ENCODE measurements at places on chromosomes 3 and 15.

DNA sequence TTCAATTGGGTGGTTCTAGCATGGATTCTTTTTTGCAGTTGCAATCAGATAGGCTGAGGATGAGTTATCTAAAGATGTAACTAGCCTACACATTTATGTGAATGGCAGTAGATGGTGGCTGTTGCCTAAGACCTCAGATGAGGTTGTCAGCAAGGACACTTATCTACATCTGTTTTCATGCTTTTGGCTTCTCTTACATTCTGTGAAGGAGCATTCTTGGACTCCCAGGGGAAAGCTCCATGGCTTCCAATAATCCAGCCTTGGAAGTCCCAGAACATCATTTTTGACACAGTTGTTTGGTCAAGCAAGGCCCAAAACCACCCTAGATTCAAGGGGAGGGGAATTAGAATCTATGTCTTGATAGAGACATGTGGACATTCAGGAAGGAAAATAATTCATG, 332.2 kb upstream of the RBMS3 start:
- DNase-seq: no peak

GRCh38 chr15:66186049-66186825, 67.3 kb downstream of the MEGF11 start:
- DNase-seq: no peak

DNA sequence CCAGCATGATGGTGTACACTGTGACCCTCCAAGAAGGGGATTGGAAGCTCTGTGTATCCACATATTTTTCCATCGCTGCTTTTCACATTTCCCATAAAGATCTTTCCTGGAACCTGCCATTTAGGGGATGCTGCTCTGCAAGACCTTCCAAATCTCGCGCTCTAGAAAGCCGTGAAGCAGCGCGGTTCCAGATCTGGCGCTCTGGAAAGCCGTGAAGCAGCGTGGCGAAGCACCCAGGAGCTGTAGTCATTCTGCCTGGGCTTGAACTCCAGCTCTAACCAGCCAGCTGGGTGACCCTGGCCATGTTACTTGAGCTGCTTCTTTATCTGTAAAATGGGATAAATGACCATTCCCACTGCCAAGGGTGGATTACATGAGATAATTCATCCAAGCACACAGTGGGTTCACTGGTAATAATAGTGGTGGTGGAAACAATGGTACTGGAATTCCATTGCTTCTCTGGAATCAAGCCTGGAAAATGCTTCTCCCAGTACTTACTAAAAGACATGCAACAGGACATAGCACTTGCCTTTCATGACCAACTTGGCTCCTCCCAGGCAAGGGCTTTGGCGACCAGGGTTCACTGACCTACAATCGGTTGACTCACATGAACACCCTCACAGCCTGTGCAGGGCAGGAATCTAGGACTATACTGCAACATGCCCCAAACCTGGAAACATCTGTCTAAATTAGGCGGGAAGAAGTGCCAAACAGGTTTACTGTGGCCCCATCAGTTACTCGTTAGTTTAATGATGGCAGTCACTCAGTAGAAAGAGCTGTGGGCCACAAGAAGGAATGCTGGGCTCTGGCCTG, 70.7 kb downstream of the XXYLT1 start:
- DNase-seq: no peak

DNA sequence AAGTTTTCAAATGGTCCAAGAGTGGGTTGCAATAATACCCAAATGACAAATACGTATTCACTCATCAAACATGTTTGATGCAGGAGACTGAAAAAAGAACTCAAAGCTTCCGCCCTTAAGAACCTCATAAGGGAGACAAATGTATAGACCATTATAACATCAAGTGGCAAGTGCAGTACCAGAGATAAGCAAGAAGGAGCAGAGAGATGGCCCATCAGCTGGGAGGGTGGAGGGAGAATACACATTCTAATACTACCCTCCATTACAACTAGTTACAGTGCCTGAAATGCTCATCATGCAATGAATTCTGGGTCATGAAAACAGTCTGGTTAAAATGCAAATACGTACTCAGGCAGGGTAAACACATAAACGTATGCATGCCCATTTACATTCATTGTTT, 304.0 kb downstream of the SHQ1 start:
- no peak for DNase-seq

- DNase-seq: no peak
Measured at GRCh38 chr3:34035775-34036174, 237.3 kb downstream of the PDCD6IP start.

GRCh38 chr3:172272698-172273097, 175.6 kb downstream of the GHSR start:
- no peak for DNase-seq

DNA sequence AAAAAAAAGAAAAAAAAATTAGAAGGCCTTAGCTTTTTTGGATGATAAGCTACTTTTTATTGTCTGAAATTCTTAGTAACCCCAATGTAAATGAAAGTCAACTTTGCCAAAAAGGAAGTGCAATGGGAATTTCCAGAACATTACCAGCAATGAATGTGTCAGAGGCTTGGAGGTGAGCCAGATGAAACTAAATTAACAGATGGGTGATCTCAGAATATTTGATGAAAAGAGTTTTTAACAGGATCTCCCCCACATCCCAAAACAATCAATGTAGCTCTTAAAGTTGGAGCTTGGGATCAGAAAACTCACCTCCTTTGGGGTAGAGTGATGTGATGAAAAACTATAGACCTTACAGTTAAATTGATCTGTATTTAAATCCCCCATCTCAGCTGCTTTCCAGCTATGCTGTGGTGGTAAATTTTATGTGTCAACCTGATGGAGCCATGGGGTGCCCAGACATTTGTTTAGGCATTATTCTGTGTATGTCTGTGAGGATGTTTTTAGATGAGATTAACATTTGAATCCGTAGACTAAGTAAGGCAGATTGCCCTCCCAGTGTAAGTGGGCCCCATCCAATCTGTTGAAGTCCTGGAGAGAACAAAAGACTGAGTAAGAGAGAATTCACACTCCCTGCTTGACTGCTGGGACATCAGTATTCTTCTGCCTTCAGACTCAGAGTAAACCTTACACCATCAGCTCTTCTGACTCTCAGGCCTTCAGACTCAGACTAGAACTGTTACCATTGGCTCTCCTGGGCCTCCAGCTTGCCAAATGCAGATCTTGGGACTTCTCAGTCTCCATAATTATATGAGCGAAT, 84.3 kb upstream of the TNFSF10 start:
- DNase-seq: no peak

DNA sequence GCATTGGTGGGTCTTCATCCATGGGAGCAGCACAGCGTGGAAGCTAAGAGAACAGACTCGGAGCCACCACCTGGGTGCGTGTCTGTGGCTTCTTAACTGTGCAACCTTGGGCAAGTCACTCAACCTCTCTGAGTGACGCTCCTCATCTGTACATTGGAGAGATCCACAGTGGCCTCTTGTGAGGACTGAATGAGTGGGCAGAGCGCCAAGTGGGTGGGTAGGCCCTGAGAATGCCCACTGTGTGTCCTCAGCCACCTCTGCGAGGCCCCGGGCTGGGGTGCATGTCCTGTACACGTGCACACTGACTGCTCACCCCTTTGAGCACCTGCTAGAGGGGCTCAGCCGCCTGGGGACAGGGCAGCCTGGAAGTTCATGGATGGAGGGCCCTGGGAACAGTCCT, 99.6 kb upstream of the PRR23E start:
- no peak for DNase-seq

- no peak for DNase-seq
Measured at GRCh38 chr3:169513672-169514071, 149.8 kb downstream of the MECOM start.

- no peak for DNase-seq
Measured at GRCh38 chr15:65264863-65265430, 21.7 kb downstream of the PARP16 start.

- peak; percentile 98 for DNase-seq
Measured at GRCh38 chr15:99733268-99734039, at the start of gene LYSMD4. LYSMD4 (minus strand) TSS chr15:99733437; CDS start chr15:99731999, 1,438 bp downstream.

GRCh38 chr3:36615861-36616260, 148.5 kb downstream of the DCLK3 start:
- no peak for DNase-seq

DNA sequence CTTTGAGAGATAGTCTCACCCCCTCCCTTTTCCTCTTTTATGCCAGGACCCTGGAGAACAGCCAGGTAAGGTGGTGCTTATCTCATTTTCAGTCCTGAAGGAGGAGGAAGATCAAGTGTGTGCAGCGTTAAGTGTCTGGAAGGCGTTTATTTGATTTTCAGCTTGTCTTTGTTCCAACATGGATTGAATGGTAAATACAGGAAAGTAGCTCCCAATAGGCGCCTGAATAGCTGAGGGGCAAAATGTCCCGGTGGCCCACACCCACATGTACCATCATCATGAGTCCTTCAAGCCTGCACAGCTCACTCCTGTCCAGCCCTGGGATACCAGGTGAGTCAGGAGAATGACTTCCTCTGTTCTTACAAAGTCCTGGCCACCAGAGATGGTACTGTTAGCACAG, 73.5 kb downstream of the CEMIP start:
- no peak for DNase-seq

GRCh38 chr3:122993124-122993978, 34.2 kb downstream of the SEMA5B start:
- DNase-seq: peak; percentile 37

- DNase-seq: no peak
Measured at GRCh38 chr15:69422336-69422895, 8.3 kb downstream of the KIF23 start.

- DNase-seq: no peak
Measured at GRCh38 chr3:86051058-86051457, 939.9 kb downstream of the VGLL3 start.

- no peak for DNase-seq
Measured at GRCh38 chr15:47991357-47991756, 129.4 kb upstream of the SLC24A5 start.

- no peak for DNase-seq
Measured at GRCh38 chr15:60800299-60801072, 321.5 kb upstream of the ICE2 start.

DNA sequence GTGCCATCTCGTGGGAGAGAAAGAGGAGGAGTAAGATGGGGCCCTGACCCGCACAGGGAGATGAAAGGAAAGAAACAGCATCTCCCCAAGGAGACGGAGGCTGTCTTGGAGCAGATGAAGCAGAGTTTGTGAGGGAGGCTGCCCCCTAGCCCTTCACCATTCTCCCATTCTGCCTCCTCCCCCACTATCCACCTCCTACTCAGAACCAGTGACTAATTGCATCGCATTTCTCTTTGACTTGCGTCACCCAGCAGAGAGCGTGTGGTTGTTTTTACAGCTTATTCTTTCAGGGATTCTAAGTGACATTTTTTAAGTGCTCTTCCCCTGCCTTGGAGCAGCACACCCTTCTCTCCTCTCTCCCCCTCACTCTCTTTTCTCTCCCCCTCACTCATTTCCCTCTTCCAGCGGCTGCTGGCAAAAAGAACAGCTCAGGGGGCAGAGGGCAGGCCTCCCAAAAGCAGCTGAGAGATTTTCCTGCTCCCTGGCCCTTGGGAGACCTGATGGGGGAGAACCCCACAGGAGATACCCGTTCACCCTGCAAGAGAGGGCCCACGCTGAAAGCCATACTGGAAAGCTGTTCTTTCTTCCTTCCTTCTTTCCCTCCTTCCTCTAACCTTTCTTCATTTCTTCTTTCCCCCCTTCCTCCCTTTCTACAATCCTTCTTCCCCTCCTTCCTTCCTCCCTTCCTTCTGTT, 91.8 kb downstream of the MRPL46 start:
- DNase-seq: no peak

DNA sequence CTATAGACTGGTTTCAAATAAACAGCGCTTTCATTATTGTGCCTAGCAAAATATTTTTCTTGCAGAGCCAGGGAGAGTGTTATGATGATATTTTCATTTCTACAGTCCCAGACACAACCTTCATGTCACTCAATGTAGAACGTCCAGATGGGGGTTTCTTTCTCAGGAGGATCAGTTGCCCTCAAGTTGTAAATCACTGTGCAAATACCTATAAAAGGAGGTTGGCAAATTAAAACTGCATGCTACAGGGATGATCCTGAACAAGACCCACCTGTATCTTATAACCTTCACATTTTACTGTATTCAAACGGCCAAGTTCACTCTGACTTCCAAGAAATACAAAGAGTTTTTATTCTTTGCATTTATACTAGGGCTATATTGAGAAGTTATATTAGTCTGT, 486.0 kb downstream of the EDEM1 start:
- DNase-seq: no peak

- no peak for DNase-seq
Measured at GRCh38 chr3:38148311-38148882, 9.9 kb downstream of the MYD88 start.

DNA sequence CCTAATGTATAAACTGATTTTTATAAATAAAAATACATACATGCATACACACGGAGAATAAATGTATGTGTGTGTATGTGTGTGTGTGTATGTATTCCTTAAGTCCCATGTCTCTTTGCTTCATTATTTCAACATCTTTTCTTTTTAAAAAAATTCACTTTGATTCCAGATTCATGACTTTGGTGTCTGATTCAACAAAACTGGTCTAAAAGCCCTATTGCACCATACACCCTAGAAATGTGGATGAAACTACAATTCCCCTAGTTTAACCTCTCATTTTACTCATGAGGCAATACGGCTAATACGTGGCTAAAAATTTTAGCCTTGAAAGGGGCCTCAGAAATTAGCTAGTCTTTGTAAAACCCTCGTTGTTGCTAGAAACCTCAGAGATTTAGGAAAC, 228.1 kb downstream of the ADAMTS9 start:
- DNase-seq: no peak

- DNase-seq: no peak
Measured at GRCh38 chr15:61992518-61992917, 67.7 kb downstream of the VPS13C start.

- no peak for DNase-seq
Measured at GRCh38 chr3:129248286-129248979, 973 bp upstream of the COPG1 start.

DNA sequence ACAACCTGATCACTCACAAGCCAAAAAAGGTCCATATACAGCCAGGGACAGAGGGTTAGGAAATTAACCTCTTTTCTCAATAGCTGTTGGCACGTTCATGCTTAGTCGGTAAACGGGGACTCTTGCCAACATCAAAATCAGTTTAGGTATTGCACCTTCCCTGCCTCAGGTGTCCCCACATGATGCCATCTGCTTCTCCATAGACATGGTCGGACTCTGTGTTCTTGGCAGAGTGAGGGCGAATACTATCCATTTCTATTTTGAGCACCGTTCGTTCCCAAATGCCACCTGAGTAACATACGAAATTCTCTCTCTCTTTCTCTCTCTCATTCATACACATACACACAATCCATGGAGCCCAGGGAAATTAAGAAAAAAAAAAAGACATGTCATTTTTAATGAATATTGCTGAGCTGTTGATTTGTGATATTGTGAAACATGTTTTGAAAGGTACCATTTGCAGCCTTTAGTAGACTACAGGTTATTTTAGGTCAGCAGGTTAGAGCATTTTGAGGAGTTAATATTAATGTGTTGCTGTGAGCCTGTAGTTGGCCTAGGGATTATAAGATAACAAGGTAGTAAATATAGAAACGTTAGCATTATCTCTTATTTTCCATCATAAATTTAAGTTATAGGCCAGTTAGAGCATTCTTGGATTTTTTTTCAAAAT, 78.5 kb downstream of the GHSR start:
- DNase-seq: no peak

GRCh38 chr3:23949784-23950183, 4.7 kb downstream of the NR1D2 start:
- no peak for DNase-seq

DNA sequence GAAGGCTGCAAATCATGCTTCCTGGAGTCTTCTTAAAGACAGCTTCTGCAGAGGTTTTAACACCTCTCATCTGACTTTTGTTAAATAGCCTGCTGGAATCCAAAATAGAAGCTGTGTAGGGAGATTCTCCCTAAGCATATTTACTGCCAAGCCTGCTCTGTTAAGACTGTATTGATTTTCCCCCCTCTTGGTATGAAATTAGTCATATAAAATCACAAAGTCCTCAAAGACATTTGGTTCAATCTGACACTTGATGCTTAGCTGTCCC, 94.6 kb downstream of the ITPR1 start:
- no peak for DNase-seq

Data from NCI-H1417 (cell line).